ENCODE measurements at places on chromosomes 11 and 22.

DNA sequence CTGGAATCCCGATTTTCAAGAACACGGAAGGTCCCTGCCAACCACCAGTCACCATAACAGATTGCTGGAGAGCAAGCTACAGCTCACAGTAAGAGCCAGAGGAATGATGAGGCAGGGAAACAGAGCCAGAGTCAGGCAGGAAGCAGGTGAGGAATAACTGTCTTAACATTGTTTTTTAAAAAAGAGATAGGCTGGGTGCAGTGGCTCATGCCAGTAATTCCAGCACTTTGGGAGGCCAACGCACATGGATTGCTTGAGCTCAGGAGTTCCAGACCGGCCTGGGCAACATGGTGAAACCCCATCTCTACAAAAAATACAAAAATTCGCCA lies 13.5 kb upstream of the CASTOR1 start:
- DNase-seq, result no peak

GRCh38 chr11:22337596-22338485 lies at the start of gene SLC17A6:
TSS of gene SLC17A6 (plus strand) at chr11:22338381. CDS start at chr11:22338534, 153 bp downstream.
- DNase-seq, result peak; percentile 23

- DNase-seq, result no peak
Observed at GRCh38 chr22:44163536-44163935, 17.2 kb upstream of the PARVG start.

GRCh38 chr11:72739240-72740059 lies 12.8 kb downstream of the ARAP1 start:
- DNase-seq, result peak; percentile 73

DNA sequence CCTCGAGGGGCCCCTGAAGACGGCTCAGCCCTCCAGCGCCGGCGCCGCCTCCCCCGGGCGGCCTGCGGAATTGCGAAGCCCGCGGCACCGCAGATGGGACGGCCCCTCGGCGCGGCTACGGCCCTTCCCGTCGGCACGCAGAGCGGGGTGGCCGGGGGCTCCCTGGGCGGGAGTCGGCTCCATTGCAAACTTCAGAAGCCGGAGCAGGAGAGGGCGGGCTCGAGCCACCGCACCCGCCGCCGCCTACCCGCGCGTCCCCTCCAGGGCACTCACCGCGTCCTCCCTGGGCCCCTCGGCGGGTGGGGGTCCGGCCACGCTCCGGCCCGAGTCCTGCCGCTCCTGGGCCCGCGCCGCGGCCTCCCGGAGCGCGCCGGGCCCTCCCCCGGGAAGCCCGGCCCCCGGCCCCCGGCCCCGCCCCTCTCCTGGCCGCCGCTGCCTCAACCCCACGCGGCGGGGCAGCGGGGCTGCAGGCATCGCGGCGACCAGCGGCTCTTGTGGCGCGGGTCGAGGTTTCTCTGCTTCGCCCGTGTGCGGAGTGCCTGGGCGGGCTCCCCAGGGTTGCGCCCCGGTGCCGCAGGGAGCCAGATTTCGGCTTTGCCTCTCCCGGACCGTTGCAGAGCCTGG lies at the start of gene PACSIN3:
Gene PACSIN3 (minus strand): TSS at position 359 of the 624 bp plus-strand sequence. CDS start 3,707 bp downstream, outside the sequence.
- DNase-seq, result peak; percentile 63

Measured in suppressor macrophage treated with lipopolysaccharide for 4 hours (primary cell).